ENCODE measurements at places on chromosomes 3 and 15.

DNA sequence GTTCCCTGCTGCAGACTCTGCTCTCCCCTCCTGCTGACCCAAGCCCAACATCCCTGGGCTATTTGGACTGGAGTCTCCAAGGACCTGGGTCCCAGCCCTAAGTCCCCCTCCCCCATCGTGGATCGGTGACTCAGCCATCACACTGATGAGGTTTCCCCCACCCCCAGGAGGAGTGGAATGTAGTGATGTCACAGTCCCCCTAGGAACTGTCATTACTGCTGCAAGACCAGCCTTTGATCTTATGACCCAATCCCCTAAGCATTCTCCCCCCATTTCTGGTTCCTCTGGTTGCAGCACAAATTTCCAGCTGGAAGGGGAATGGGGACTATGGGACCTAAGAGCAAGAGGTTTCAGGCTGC, 63.4 kb upstream of the CSPG4 start:
- peak; percentile 36 for DNase-seq

GRCh38 chr15:90219421-90220141, 14.2 kb downstream of the CIB1 start:
- DNase-seq: peak; percentile 31

DNA sequence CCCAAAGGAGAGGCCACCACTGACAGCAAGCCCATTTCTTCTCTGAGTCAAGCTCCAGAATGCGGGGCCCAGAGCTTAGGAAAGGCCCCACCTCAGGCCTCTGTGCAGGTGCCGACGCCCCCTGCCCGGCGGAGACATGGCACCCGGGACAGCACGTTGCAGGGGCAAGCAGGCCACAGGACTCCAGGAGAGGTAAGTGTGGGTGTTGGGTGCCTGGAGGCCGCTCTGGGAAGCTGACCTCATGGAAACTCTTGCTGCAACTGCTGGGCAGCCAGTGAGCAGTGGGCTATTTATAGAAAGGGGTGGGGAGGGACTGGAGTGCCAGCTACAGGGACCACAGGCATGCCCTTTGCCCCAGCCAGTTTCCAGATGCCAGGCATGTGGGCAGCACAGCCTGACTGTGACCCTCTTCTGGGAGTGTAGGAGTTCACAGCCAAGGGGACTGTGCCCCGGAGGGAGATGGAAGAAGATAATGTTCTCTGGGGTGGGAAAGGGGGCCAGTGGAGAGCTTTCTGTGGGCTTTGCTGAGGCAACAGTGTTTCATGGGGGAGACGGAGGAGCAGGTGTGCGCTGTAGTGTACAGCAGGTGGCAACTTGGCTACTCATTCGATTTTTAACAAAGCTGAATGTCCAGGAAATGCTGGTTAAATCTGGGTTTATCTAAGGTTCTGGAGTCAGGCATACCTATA, 23.7 kb downstream of the ALPK3 start:
- DNase-seq: peak; percentile 86

DNA sequence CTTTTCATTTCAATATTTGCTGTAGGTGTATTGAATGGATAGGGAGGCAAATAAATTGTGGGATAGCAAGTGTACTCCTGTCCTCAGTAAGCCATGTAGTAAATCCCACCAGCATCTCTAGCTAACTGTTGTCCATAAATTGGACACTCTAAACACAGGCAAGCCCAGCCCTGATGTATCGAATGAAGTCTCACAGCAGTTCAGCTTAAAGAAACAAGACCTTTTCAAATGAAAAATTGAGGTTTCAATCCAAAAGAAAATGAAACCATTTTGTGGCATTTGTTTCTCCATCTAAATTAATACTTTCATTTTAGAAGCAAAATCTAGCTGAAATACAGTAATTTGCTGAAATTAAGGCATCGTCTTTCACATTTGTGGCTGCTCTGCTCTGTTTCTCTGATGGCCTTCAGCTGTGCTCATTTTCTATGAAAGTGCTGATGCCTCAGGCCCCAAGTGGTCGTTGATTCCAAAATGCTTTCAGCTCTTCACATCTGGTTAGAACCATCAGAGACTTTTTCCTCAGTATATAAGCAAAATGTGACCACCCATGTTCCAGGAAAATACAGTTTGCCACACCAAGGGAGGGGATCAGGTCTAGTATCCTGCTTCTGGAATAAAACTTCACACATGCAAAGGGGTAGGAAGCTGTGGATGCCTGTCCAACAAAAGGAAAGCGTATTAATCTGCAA, 245.0 kb downstream of the ZMAT3 start:
- DNase-seq: no peak

DNA sequence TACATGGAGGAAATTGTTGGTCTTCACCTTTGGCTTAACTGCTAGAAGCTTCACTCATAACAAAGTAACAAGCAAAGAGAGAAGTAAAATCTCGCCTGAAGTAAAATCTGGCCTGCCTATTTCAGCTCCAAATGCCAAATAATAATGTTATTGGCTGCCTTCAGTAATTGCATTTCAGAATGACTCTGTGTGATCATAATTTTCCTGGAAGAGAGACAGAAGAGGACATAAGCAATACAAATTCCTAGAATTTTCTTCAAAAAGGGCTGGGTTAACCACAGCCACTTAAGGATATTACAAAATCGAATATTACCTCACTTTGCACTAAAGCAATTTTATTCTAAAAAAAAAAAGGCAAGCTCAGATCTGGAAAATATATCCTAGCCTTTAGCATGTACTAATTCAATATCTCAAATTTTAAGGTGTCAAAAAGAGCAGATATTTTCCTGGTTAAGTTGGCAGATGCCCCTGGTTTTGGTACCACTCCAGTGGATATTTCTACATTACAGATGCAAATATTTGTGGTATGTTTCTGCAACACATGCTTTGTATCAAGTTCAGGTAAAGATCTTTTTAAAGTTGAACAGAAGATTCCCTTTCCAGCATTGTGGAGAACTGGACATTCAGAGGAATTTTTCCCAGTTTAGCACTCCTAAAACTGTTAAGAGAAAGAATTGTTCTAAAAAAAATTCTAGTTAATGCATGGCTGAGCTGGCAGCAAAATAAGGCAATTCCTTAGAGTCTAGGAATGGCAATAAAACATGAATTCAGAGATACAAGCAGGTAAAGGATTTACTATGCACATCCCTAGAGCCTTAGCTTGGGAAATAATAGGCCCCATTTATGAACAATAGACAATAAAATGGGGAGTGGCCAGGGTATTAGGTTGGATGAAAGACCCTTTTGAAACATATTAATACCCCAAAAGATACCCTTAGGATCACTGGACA, 116.7 kb downstream of the STAC start:
- DNase-seq: peak; percentile 86

DNA sequence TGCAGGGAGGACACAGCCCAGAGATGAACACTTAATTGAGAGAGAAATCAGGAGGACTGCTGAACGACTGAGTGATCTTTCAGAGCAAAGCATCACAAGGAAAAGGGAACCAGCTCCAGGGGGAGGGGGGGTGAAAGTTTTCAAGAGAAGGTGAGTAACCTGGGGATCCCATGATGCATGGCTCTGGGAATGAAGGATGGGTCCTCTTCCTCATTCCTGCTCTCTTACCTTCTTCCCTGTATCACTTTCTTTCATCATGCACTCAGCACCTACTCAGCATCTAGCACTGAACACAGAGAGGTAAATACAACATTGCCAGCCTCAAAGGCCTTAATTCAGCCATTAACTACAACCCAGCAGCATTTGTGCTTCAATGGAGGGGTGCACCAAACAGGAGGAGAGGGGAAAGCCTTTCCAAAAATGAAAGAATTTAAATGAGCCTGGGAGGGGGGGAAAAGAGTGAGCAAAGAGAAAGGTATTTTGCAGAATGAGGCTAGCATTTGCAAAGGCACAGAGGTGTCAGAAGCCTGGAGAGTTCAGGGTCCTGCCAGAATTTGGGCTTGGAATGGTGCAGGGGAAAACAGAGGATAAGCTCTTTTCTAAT, 427.4 kb downstream of the FOXP1 start:
- DNase-seq: no peak

- peak; percentile 61 for DNase-seq
Measured at GRCh38 chr3:61847784-61848462, 286.6 kb downstream of the PTPRG start.

DNA sequence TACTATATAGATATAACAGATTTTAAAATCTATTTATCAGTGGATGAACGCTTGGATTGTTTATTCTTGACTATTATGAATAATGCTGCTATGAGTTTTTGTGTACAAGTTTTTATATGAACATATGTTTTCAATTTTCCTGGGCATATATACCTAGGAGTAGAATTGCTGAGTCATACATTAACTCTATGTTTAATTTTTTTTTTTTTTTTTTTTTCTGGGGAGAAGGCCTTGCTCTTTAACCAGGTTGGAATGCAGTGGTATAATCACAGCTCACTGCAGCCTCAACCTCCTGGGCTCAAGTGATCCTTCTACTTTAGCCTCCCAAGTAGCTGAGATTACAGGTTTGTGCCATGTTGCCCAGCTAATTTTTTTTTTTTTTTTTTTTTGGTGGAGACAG, 9.1 kb downstream of the CIDEC start:
- peak; percentile 67 for DNase-seq

DNA sequence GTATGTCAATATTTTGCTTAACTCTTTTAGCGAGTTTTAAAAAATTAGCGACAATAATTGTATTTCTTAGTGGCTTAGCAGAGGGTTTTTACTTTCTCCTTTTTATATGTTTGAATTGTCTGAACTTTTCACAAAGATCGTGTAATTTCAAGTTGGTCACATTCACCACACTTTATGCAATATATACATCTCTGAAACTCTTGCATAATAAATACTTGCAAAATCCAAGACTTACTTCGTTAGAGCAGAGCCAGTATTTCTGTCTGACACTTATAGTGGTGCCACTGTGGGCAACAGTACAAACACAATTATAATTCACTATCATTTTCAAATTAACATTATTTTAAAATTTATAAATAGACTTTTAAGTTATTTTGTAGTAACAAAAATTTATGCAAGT, 62.0 kb downstream of the SUCNR1 start:
- DNase-seq: no peak

DNA sequence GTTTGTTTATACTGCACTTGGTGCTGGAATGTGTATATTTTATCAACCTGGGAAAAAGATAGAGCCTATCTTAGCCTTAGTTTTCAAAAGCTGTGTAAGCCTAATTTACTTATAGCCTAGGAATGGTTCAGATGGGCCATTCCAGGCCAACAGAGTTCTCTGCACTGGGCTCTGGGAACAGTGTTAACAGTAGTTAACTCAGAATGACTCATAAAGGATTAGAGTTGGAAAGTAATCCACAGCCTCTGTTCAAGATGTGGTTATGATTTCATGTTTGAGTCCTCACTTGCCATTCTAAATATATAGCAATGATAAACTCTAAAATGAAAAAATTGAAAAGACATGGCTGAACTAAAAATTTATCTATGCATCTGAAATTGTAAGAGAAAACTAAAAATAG, 22.6 kb upstream of the PEX5L start:
- no peak for DNase-seq

- DNase-seq: no peak
Measured at GRCh38 chr15:100170291-100171210, 171.2 kb downstream of the ADAMTS17 start.

- DNase-seq: no peak
Measured at GRCh38 chr3:160038862-160039562, 50.4 kb downstream of the IL12A start.

GRCh38 chr3:71463617-71464016, 119.9 kb downstream of the FOXP1 start:
- DNase-seq: no peak

- peak; percentile 23 for DNase-seq
Measured at GRCh38 chr3:67509471-67510075, 144.8 kb downstream of the SUCLG2 start.

GRCh38 chr3:71395927-71396695, 187.4 kb downstream of the FOXP1 start:
- peak; percentile 57 for DNase-seq

GRCh38 chr3:7875925-7876324, 625.7 kb upstream of the LMCD1 start:
- DNase-seq: peak; percentile 65

- DNase-seq: no peak
Measured at GRCh38 chr15:60009124-60009960, 5.2 kb downstream of the FOXB1 start.

DNA sequence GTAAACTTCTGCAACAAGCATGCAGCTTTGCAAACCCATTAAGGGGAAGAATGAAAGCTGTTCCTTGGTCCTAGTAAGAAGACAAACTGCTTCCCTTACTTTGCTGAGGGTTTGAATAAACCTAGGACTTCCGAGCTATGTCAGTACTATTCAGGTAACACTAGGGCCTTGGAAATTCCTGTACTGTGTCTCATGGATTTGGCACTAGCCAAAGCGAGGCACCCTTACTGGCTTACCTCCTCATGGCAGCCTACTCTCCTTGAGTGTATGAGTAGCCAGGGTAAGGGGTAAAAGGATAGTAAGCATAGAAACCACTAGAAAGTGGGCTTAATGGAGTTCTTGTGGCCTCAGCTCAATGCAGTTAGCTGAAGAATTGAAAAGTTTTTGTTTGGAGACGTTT, 224.2 kb downstream of the P3H2 start:
- DNase-seq: no peak

- DNase-seq: no peak
Measured at GRCh38 chr3:112847692-112848091, 1.0 kb upstream of the CD200R1L start.

DNA sequence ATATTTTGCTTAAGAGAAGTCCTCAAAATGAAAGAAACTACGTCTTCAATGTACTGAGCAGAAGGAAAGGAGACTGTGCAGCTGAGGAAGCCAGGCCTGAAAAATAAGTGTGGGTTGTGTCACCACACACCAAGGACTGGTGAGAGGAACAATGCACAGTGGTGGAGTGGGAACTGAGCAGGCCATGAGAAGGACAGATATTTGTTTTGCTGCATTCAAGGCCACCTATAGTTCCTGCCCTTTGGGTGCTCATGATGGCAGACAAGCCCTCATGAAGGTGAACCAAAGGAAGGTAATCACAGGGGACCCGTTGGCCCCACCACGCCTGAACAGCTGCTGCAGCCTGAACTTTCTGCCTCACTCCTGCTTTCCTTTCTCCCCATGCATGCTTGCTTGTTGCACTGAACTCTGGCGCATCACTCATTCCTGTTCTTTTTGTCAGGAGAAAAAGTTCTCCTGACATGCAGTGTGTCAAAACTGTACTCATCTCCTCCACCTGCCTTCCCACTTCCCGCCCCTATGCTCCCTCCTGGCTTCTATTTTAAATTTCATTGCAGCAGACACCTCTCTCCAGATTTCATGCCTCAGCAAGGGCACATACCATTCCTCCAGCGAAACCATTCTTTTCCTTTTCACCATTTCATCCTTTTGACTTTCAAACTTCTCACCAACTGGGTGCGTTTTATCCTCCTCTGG, 2.2 kb upstream of the RNF7 start:
- no peak for DNase-seq

Data from cardiac fibroblast (primary cell).